ENCODE measurements at places on chromosomes 2 and 18.

- no peak for DNase-seq
These were observed 25.3 kb downstream of the MBP start for GRCh38 chr18:77107292-77107691.

DNA sequence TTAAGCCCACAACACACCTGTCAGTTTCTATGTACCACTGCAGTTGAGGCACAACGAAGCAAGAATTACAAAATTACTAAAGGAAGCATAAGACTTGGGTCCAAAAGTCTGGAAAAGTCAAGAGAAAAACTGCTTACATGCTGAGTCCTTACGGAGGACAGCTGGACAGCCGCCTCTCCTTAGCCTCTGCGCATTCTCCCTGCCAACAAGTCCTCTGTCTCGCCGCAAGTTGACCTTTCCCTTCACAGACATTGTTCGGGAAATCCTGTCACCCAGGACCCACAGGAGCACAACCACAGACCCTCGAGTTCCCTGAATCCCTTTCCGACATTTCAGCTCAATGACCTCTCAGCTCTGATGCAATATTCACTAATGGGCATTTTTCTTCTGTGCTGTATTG is 525.4 kb upstream of the SALL3 start:
- no peak for DNase-seq

GRCh38 chr2:38856165-38856564 is 19.6 kb downstream of the DHX57 start:
- no peak for DNase-seq

DNA sequence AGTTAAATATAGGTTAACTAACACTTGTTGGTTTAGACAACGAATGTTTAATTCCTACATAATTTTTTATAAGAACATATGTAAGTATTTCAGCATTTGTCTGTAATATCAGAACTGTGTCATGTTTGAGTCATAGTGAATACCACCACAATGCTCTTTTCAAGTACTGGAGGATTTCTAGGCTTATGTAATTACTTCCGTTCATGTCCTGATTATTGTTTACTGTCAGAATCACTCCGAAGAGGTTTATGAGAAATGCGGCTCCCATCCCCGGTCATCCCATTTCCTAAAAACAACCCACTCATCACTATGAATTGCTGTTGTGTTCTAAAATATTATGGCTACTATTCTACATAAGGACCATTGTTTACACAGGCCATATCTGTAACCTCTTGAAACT is 45.1 kb downstream of the CDH19 start:
- no peak for DNase-seq

- DNase-seq, result no peak
These were observed 31.8 kb downstream of the AGFG1 start for GRCh38 chr2:227503433-227504406.

- no peak for DNase-seq
These were observed 60.8 kb downstream of the LYPD6B start for GRCh38 chr2:149099298-149099697.

GRCh38 chr2:236359426-236360045 is 95.3 kb upstream of the ASB18 start:
- DNase-seq, result peak; percentile 1

Data from KBM-7 (cell line).